Epithelial cell of proximal tubule (primary cell): ENCODE measurements at places on chromosomes 6 and 20.

GRCh38 chr20:49610691-49611538 lies 43.0 kb upstream of the PTGIS start:
- no peak for DNase-seq

- DNase-seq = no peak
Measured at GRCh38 chr6:88825856-88826255, 137.6 kb downstream of the RNGTT start.

- no peak for DNase-seq
Measured at GRCh38 chr6:9612489-9612888, 802.4 kb downstream of the TFAP2A start.

- DNase-seq = no peak
Measured at GRCh38 chr6:142417331-142417750, 115.5 kb downstream of the ADGRG6 start.

GRCh38 chr6:13545885-13546284 lies 28.5 kb upstream of the SIRT5 start:
- DNase-seq = no peak

DNA sequence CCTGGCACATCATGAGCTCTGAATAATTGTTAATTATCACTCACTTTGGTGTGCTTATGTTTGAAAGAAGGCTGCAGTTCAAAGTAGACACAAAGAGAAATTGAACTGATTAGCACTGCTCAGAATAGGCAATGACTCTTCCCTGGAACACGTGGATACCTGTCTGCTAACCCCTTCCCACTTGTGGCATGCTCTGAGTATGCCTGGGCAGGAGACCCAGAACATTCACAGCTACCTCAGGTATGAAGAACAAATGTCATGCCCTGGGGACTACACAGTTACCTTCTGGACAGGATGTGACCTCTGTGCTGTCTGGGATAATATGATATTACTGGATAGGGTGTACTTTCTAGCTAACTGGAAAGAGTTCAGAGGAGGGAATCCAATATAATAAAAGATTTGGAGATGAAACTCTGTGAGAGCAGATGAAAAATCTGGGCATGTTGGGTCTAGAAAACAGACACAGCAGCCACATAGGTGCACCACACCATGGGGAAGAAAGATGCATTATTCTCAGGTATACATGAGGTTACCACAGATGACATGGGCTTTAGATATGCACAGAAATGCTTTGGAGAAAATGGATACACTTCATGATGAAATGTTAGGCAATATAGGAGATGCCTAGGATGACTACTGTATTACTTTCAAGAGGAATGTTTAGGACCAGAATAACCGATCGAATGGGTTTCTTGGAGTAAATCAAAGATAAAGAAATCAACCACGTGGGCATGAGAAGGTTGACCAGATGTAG lies 324.2 kb upstream of the PREP start:
- DNase-seq = no peak

DNA sequence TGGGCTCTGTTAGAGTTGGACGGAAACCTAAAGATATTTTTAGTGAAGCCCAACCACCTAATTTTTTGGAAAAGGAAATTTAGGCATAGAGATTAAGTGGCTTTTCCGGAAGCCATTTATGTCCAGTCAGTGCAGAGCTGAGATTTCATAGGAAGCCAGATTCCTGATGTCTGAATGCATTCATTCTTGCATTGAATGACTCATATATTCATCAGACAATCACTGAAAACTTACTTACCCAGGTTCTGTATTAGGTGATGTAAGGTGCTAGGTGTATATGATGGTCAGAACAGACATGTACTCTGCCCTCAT lies 4.1 kb downstream of the SH3BGRL2 start:
- DNase-seq = no peak

DNA sequence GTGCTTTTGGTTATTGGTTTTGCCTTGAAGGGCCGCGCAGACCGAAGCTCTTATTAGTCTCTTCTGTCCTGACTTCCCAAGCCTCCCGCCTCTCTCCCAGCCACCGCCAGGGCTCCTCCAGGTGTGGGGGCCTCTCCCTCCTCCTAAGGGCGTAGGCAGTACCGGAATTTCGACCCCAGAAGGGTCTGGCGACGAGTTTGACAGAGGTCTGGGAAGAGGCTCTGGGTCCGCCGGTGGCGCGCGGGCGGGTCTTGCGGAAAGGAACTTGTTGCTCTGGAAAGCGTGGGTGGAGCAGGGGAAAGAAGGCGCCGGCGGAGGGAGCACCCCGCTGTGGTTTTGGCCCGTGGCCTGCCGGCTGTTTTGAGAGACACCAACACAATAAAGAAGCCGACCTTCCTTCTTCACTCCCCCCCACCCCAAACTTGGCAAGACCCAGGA lies 1.8 kb downstream of the PCSK2 start:
- DNase-seq = no peak

DNA sequence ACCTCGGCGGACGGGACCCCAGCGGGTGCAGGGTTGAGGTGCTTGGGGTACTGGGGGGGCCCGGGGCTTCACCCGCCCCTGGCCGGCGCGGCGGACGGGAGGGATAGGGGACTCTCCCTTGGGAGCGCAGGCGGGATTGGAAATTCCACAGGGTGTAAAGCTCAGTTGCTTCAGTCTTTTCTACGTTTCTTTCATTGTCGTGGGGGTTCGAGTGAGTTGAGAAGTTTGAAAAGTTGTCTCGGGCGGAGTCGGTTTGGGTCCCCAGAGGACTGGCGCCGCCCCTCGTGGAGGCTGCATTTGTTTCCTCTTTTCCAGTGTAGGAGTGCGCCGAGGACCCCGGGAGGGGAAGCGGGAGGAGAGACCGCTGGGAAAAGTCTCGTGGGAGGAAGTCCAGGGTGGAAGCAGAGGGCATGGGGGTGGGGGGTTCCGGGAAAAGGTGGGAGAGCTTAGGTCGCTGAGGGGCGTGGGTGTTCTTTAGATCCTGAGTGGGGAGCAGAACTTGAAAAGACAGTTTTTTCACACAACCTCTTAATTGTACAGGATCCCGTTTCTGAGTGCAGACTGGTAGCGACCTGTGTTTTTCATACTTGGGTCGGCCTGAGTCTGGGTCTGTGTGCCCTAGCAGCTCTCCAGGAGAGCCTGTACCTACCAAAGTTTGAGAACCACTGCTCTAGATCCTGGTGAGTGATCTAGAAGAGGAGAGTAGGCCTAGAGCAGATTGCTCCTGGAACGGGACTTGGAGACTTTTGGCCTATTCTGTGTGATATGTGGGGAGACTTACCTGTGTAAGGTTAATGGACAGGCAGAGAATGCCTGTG lies 495 bp downstream of the FAM83B start:
- DNase-seq = no peak

DNA sequence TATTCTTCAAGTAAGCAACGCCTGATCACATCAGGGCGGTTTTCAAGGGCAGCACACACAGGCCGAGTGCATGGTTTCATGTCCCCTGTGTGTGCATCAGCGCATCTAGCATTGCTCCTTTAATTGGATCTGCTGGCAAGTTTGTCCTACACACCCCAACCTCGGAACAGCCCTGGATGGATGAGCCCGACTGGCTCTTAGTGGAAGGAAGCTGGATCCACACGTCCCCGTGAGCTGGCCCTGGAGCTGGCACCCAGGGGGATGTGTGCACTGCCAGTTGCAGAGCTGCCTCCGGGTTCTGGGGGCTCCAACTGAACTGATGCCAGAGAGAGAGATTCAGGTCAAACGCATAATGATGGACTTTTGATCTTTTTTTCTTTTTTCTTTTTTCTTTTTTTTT lies 39.2 kb upstream of the QKI start:
- no peak for DNase-seq

- DNase-seq = no peak
Measured at GRCh38 chr20:62822788-62823651, 6.2 kb downstream of the COL9A3 start.

DNA sequence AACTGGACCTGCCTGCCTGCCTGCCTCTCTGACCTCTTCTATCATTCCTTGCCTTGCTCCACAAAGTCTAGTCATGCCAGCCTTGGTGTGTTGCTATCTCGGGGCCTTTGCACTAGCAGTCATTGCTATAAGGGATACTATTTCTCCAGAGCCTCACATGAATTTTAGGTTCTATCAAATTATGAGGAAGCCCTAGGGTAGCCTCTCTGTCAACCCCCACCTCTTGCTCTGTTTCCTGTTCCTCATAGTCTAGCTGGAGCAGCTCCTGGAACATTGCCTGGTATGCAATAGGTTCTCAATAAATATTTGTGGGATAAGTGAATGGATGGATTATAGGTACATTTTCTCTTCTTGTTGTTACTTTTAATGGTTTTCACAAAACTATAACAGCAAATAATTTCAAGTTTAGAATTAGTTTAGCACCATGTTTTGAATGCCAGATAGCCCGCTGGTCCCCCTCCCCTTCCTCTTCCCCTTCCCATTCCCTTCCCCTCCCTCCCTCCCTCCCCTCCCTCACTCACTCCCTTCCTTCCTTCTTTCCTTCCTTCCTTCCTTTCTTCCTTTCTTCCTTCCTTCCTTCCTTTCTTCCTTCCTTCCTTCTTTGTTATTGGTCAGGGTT lies 46.9 kb upstream of the DTNBP1 start:
- DNase-seq = no peak

DNA sequence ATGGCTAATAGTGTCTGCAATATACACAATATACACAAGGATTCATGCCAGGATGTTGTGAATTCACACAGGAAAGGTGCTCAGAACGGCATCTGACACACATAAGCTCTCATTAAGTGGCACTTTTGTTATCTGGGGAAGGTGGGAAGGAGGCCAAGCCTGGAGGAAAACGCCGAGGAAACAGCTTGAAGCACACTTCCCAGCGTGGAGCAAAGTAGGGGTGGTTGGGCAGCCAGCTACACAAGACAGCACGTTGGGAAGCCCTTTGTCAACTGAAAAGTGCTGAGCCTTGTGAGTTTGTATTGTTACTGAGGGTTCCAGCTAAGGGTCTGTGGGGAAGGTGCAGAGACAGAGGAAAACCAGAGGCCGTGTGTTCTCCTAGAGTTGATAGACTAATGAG lies 181.0 kb downstream of the ZMYND8 start:
- no peak for DNase-seq

- DNase-seq = no peak
Measured at GRCh38 chr6:85936916-85937315, 294.2 kb upstream of the SYNCRIP start.

DNA sequence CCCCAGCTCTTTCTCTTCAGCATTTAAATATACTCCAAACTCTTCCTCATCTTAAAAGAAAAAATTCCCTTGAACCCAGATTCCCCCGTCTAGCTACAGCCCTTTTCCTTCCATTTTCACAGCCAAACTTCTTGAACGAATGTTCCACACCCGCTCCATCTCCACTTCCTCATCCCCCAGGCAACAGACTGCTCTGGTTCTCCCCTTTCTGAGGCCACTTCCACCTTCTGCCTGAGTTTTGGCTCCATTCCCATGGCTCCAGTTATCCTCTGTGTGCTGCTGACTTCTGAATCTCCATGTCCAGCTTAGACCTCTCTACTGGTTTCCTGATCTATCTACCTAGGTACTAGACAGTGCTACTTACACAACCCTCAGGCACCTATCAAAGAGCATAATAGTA lies 106.4 kb downstream of the RALGAPA2 start:
- DNase-seq = no peak

- no peak for DNase-seq
Measured at GRCh38 chr6:163782436-163783003, 368.0 kb downstream of the QKI start.

GRCh38 chr6:15839969-15840541 lies 177.2 kb upstream of the DTNBP1 start:
- DNase-seq = no peak

DNA sequence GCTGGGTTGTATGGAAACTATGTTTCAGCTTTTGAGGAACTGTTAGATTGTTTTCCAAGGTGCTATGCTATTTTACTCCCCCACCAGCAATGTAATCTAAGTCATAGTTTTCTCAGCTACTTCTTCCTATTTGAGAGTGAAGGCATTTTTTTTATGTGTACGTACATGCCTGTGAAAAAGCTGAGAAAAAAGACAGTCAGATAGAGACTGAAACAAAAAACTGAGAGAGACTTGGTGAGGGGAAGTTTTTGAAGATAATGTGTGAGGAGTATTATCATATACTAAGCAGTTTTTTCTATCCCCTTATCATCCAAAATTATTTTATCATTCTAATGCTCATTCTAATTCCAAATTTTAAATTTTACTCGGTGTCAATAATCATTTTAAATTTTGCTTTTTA lies 780.0 kb downstream of the BCKDHB start:
- DNase-seq = no peak

DNA sequence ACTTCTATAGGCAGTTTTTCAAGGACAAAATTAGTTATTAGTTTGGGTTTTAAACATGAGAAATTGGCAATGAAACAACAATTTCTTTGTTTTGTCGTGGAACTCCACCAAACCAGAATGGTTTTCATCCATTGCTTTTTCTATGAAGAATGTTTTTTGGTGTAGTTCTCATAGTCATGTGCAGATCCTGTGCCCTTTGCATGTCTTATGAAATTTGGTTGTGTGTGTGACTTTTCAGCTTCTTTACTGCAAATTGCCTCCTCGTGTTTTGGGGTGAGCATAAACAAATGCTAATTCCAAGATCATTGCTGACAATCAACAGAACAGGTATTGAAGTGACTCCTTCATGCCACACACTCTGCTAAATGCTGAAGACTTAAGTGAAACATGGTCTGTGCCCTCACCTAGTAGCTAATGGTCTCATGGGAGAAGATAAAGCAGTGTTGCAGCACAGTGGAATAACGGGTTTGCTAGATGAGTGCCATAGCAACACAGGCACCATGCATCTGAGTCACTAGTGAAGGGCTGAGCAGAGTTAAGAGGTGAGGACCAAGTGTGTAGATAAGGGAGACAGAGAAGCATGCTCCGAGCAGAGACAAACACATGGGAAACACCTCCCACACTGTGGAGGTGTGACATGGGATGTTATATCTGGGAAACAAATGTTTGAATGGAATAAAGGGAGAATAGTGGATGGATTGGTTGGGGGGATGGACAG lies 120.0 kb downstream of the SLC16A10 start:
- no peak for DNase-seq

- no peak for DNase-seq
Measured at GRCh38 chr6:43761666-43762409, 8.2 kb upstream of the VEGFA start.

- no peak for DNase-seq
Measured at GRCh38 chr6:91480402-91480801, 893.5 kb upstream of the MAP3K7 start.

GRCh38 chr6:170292407-170293158 lies 1.7 kb upstream of the DLL1 start:
- DNase-seq = no peak

GRCh38 chr6:37313723-37314486 lies 39.9 kb upstream of the RNF8 start:
- no peak for DNase-seq
